ENCODE measurements at places on chromosomes 6 and 20.

GRCh38 chr20:18258126-18258860 lies 30.0 kb upstream of the ZNF133 start:
- no peak for DNase-seq

DNA sequence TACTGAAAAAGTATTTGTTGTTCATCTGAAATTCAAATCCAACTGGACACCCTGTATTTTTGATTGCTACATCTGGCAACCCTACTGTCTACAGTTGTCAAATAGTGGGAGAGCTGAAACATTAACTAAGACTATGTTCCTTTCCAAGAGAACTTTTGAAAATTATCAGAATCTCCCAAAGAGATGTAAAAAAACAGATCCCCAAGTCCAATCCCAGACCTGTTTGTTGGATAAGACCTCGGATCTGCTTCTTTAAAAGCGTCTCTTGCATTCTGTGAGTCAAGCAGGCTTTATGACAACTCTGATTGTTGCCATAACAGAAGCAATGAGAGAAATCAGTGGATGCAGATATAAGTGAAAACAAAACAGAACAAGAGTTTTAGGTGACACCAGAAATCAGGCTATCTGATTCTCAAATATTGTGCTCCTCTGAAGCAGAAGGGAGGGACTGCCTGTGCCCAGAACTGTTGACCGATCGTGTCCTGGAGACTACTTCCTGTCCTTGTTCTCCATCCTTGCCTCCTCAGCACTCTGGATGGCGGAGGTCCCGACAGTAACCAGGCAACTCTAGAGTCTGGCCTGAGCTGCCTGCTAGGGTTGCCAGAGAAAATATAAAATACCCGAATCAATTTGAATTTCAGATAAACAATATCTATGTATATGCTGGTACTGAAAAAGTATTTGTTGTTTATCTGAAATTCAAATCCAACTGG lies 853.8 kb downstream of the MAFB start:
- no peak for DNase-seq

DNA sequence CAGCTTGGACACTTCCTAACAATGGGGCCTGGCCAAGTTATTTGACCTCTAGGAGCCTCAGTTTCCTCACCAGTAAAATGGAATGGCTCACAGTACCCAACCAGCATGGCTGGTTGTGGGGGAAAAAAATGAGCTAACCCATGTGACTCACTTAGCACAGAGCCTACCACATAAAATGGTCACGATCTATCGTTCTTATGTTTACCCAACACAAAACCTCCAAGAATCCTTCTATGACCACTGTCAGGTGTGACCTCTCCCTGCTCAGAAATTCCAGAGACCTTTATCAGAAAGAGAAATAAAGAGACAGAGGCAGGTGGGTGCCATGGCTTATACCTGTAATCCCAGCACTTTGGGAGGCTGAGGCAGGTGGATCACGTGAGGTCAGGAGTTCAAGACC lies 39.4 kb downstream of the BPIFB1 start:
- DNase-seq, result no peak

GRCh38 chr6:36700831-36701230 lies 3.2 kb downstream of the RAB44 start:
- no peak for DNase-seq

GRCh38 chr20:59328071-59328470 lies 27.7 kb downstream of the EDN3 start:
- DNase-seq, result no peak

All from stromal cell of bone marrow (primary cell).